Esophagus mucosa (tissue), 1 donor: ENCODE measurements at places on chromosomes 1 and 21. TPM values are rescaled to one million over a fixed set of nuclear protein-coding genes. Genes with fewer than 3 reads are reported as not detected.

The LAX1 gene
- total RNA-seq = 0.84 TPM

The CTSS gene
- total RNA-seq = 19.6 TPM

The PDZK1 gene
- not detected for total RNA-seq

The TGFBR3 gene
- total RNA-seq = 10.4 TPM

The ACOT11 gene
- total RNA-seq = 16.1 TPM

The TFAP2E gene
- 1.1 TPM for total RNA-seq

The HCN3 gene
- total RNA-seq = 1.7 TPM

The FLG2 gene
- not detected for total RNA-seq

The LGR6 gene
- 2.7 TPM for total RNA-seq

The ADAMTSL4 gene
- 42.9 TPM for total RNA-seq

The GPA33 gene
- total RNA-seq = not detected

The AIM2 gene
- total RNA-seq = 0.52 TPM

The OR6K6 gene
- total RNA-seq = not detected

The WNT3A gene
- total RNA-seq = 0.44 TPM

The PRDM16 gene
- 0.44 TPM for total RNA-seq

The SLC9C2 gene
- total RNA-seq = 0.12 TPM

The TSPAN2 gene
- total RNA-seq = 0.68 TPM

The SPATA45 gene
- not detected for total RNA-seq

The EIF2D gene
- total RNA-seq = 41.8 TPM

The GPR25 gene
- total RNA-seq = 0.32 TPM

The KPNA6 gene
- total RNA-seq = 54.1 TPM

The FAM177B gene
- total RNA-seq = 0.64 TPM

The PLA2G4A gene
- 8.4 TPM for total RNA-seq

The PCP4 gene
- 1.3 TPM for total RNA-seq

The AMY1C gene
- total RNA-seq = not detected

The GIPC2 gene
- 1.8 TPM for total RNA-seq

The SAMD11 gene
- 0.52 TPM for total RNA-seq

The TNFRSF14 gene
- 12.0 TPM for total RNA-seq

The RBM11 gene
- 2.1 TPM for total RNA-seq

The HRNR gene
- total RNA-seq = not detected

The TMED5 gene
- total RNA-seq = 21.8 TPM

The KIAA1614 gene
- total RNA-seq = 0.36 TPM

The SPAG17 gene
- total RNA-seq = 18.8 TPM

The CLCNKB gene
- total RNA-seq = not detected

The CD5L gene
- not detected for total RNA-seq

The CAMK1G gene
- not detected for total RNA-seq

The NHLH1 gene
- 0.08 TPM for total RNA-seq

The HSPB7 gene
- total RNA-seq = 1.6 TPM

The LHX8 gene
- total RNA-seq = not detected

The ITLN1 gene
- total RNA-seq = not detected

The GFI1 gene
- total RNA-seq = 0.24 TPM

The DCDC2B gene
- total RNA-seq = not detected

The ITPKB gene
- total RNA-seq = 10.9 TPM

The CSF3R gene
- total RNA-seq = 3.2 TPM

The S100A3 gene
- 9.6 TPM for total RNA-seq

The SLC35F3 gene
- total RNA-seq = 0.68 TPM

The CDA gene
- 97.6 TPM for total RNA-seq

The DTL gene
- 6.7 TPM for total RNA-seq

The TTC22 gene
- 113 TPM for total RNA-seq

The FCRL5 gene
- 0.72 TPM for total RNA-seq
